ENCODE measurements at places on chromosomes 7 and 10. TPM values are rescaled to one million over a fixed set of nuclear protein-coding genes. Genes with fewer than 3 reads are reported as not detected.

DNA sequence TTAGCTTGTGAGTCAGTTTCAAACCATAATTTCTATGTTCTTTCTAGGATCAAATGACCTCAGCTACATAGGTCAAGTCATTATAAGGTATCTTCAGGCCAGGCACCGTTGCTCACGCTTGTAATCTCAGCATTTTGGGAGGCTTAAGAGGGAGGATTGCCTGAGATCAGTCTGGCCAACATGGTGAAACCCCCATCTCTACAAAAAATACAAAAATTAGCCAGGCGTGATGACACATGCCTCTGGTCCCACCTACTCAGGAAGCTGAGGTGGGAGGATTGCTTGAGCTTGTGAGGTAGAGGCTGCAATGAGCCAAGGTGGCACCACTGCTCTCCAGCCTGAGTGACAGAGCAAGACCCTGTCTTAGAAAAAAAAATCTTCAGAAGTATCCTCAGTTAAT is 362.3 kb downstream of the GATA3 start:
- no peaks in the 10 kb centered on the region for H3K27me3 ChIP-seq
- DNase-seq: no peak
- H3K4me1 ChIP-seq: no peaks in the 10 kb centered on the region

GRCh38 chr7:93751421-93751820 is 139.1 kb downstream of the TFPI2 start:
- no peak for DNase-seq
- H3K27ac ChIP-seq: no peak overlapping the region
- H3K36me3 ChIP-seq: no peaks in the 10 kb centered on the region
- no peaks in the 10 kb centered on the region for H3K27me3 ChIP-seq
- H3K4me3 ChIP-seq: no peak overlapping the region

- DNase-seq: no peak
- no peak overlapping the region for H3K27ac ChIP-seq
- H3K27me3 ChIP-seq: no peaks in the 10 kb centered on the region
- no peaks in the 10 kb centered on the region for H3K4me1 ChIP-seq
- no peak overlapping the region for H3K4me3 ChIP-seq
These were observed 45.0 kb downstream of the ZFAND4 start for GRCh38 chr10:45627412-45628048.

CFAP46 gene
- 1.6 TPM for total RNA-seq

TET1 gene
- total RNA-seq: 2.3 TPM

DNA sequence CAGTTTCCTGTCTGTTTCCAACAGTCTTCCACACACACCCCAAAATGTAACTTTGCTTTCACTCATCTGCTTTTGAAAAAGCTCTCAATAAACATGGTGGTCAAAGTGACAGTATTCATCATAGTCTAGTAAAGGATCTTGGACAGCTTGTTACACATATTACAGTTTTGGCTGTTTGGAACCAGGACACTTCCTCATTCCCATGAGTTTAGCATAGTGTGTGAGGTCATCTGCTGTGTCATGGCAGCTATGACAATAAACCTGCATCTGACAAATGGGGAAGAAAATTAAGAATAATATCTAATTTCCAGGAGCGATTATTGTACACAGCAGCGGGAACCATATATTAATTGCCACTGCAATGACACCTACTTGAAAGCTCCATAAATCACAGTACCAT is 184.3 kb upstream of the SLC26A5 start:
- H3K4me3 ChIP-seq: no peak overlapping the region
- no peak overlapping the region for H3K27ac ChIP-seq
- DNase-seq: no peak
- no peaks in the 10 kb centered on the region for H3K27me3 ChIP-seq

CPVL gene
- total RNA-seq: 1.1 TPM

DNA sequence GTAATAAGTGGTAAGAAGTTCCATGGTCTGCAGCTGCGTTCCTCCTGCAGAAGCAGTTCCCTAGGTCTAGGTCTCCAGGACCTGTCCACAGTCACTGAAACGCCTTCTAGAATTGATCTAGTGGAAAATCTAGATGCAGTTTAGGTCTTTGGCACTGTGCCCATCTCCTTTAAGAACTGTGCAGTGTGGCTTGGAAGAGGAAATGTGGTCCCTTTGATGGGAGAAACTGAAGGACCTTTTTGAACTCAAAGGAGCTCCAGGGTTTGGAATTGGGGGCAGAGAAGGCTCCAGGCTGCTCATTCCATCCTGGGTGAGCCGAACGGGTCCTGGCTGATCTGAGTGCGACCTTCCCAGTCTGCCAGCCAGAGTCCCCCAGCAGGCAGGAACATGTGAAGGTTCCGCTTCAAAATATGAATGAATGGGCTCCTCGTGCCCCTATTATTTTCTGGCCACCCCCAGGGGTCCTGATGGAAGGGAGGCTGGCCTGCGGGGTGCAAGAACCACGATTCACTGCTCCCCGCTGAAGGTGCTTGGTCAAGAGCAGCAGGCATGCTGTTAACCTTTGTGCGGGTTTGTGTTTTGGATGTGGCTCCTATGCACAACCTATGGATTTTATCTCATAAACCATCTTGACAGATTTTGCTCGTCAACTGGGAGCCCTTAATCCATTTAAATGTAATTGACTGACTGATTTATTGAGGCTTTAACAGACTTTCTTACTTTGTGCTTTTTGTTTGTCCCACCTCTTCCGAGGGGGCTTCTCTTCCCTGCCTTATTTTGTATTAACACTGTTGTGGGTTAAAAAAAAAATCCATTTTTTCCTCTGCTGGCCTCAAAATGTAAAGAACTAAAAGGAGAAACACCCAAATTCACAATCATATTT is 36.7 kb downstream of the ZNF467 start:
- no peaks in the 10 kb centered on the region for H3K27me3 ChIP-seq
- no peak overlapping the region for H3K4me3 ChIP-seq
- H3K36me3 ChIP-seq: no peaks in the 10 kb centered on the region
- H3K27ac ChIP-seq: no peak overlapping the region
- no peaks in the 10 kb centered on the region for H3K4me1 ChIP-seq

H2BK1 gene
- total RNA-seq: not detected

MYL7 gene
- total RNA-seq: not detected

DNA sequence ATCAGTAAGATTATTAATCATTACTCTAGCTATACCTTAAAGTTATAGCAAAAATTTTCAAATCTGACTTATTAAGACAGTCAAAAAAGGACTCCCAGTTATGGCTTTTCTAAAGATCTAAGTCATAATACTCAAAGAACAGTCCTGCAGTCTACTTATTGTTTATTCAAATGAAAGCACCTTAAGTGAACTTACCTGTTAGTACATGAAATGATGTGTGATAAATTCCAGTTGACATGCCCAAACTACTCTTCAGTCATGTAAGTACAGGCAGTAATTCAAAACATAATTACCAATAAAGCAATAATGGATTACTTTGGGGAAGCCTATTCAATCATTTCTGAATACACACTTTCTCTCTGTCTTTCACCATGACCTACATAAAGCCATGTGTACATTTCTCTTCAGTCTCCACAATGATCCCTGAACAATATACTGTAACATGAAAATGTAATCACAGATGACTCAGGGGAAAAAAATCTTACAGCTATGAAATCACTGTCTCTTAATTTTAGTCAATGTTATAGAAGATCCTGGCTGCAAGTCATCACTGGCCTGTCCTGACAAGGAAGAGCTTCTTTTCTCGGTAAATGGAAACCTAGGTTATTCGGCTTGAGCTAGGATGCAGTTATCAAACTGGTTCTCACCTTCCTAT is 420.7 kb upstream of the LRRTM3 start:
- no peaks in the 10 kb centered on the region for H3K4me1 ChIP-seq
- no peak overlapping the region for H3K4me3 ChIP-seq
- no peaks in the 10 kb centered on the region for H3K27me3 ChIP-seq
- no peaks in the 10 kb centered on the region for H3K36me3 ChIP-seq
- H3K27ac ChIP-seq: no peak overlapping the region
- DNase-seq: no peak

ANXA8 gene
- 0.72 TPM for total RNA-seq

DNA sequence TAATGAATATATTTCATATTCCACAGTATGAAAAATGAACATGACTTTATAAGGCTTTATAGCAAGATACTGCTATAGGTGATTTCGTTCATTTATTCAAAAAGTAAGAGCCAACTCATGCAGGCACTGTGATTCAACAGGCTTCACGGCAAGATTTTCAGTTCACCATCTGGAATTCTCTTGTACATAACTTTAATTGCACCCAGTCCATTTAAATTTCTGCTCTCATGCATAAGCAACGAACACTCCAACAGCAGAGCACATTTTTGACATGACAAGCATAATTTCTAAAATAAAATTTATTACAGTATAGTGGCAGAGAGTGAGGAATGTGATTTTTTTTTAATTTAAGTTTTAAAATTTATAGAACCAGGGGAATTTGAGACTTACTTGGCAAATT is 436.1 kb downstream of the PHTF2 start:
- H3K4me1 ChIP-seq: no peaks in the 10 kb centered on the region
- H3K4me3 ChIP-seq: no peak overlapping the region
- no peaks in the 10 kb centered on the region for H3K36me3 ChIP-seq
- no peak overlapping the region for H3K27ac ChIP-seq

DNA sequence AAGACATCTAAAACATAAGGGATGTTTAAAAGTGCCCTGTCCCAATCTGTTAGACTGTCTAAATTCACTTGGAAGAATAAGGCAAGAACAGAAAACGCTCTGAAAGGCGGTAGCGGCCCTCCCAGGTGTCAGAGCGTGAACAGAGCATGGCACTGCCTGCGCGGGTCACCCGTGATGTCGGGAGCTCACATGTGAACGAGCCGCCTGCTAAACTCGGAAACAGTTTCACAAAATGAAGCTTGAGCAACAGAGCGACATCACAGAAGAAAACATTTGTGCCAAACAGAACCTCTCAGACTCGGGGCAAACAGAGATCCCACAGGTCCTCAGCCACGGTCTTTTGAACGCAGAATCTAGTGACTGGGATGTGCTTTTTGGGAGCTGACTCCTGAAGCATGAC is 12.8 kb downstream of the BRI3 start:
- no peak for DNase-seq
- no peaks in the 10 kb centered on the region for H3K27me3 ChIP-seq
- peaks cover 6% of the 10 kb centered on the region for H3K36me3 ChIP-seq
- H3K4me1 ChIP-seq: peaks cover 51% of the 10 kb centered on the region
- H3K27ac ChIP-seq: peak overlapping the region; percentile 52
- H3K4me3 ChIP-seq: no peak overlapping the region

CHST3 gene
- total RNA-seq: 44.6 TPM

ATP5MK gene
- total RNA-seq: 694 TPM

Data from Panc1 (cell line).